ENCODE measurements at places on chromosomes 1 and 21. TPM values are rescaled to one million over a fixed set of nuclear protein-coding genes. Genes with fewer than 3 reads are reported as not detected.

- no peak overlapping the region for H3K4me3 ChIP-seq
- no peaks in the 10 kb centered on the region for H3K36me3 ChIP-seq
- H3K27me3 ChIP-seq, result no peaks in the 10 kb centered on the region
- no peak overlapping the region for H3K27ac ChIP-seq
- peaks cover 30% of the 10 kb centered on the region for H3K4me1 ChIP-seq
Measured at GRCh38 chr1:63623952-63624351, 30.7 kb downstream of the PGM1 start.

DNA sequence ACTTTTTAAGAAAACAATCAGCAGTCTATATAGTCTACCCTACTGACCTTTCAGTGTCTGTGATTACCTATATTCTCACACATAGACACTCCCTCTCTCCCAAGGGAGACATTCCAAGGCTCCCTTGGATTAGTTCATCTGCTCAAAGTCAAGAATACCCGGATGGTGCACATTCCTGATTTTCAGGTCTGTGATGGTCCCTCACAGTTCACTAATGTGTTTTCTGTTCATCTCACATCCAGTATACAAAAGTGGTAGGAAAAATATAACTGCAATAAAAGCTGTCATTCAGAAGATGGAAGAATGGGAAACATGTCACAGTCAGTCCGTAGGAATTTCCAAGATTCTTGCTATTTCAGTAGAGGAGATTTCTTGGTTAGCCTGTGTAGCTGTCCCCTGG is 224.1 kb upstream of the CACYBP start:
- H3K4me1 ChIP-seq, result no peaks in the 10 kb centered on the region
- no peak overlapping the region for H3K4me3 ChIP-seq
- no peak overlapping the region for H3K27ac ChIP-seq
- H3K27me3 ChIP-seq, result no peaks in the 10 kb centered on the region
- H3K36me3 ChIP-seq, result no peaks in the 10 kb centered on the region

DNA sequence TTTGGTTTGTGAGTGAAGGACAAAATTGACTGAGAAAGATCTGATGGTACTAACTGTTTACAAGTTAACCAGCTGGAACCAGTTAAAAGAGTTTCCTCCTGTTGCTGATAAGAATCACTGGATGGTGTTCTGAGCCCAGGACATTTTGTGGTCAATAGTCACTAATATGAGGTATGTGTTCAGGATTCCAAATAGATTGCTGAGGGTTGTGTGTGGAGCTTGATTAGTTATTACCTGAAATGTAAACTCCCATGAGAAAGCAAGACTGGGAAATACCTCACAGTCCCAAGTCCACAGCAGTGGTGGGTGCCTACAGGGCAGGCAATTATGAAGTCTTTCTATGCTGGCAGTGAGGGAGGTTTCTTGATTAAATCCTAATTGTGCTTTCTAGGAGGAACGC is 164.6 kb downstream of the DNM3 start:
- H3K4me1 ChIP-seq, result peaks cover 15% of the 10 kb centered on the region
- DNase-seq, result no peak
- H3K4me3 ChIP-seq, result no peak overlapping the region
- no peaks in the 10 kb centered on the region for H3K27me3 ChIP-seq
- peaks cover 5% of the 10 kb centered on the region for H3K36me3 ChIP-seq
- H3K27ac ChIP-seq, result no peak overlapping the region

DNA sequence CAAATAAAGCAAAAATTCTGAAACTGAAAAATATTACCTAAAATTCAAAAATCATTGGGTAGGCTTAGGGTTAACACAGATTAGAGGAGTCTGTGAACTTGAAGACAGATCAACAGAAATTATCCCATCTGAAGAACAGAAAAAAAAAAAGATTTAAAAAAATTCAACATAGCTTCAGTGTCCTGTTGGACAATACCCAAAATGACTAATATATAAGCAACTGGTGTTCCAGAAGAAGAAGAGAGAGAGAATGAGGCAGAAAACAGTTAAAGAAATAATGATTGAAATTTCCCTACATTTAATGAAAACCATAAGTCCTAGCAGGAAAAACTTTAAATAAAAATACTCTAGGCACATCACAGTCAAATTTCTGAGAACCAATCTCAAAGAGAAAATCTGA is 31.5 kb downstream of the TMCO1 start:
- H3K36me3 ChIP-seq, result peaks cover 54% of the 10 kb centered on the region
- H3K4me3 ChIP-seq, result no peak overlapping the region
- H3K4me1 ChIP-seq, result peaks cover 5% of the 10 kb centered on the region
- no peak overlapping the region for H3K27ac ChIP-seq

DNA sequence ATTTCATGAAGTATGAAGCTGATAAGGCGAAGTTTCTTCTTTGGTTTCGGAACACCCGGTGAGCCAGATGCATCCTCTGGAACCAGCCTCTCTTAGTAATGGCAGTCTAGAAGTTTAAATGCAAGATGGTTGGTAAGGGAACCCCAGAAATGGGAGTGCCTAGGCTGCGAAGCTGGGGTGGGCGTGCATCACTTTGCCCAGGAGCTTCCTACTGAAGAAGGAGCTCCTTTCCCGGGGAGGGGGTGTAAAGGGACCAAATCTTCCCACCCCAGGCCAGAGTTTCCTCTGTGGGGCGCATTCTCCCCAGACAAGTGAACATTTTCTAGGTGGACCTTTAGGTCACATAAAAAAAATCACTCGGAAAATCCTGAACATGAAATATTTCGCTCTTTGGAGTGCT is 4.4 kb downstream of the TFF2 start:
- peak; percentile 38 for DNase-seq
- H3K36me3 ChIP-seq, result no peaks in the 10 kb centered on the region
- H3K4me1 ChIP-seq, result no peaks in the 10 kb centered on the region
- H3K4me3 ChIP-seq, result no peak overlapping the region

Gene SIM2
- 1.5 TPM for total RNA-seq

Gene PRAMEF18
- total RNA-seq, result not detected

Gene AXDND1
- 0.39 TPM for total RNA-seq

- no peak overlapping the region for H3K27ac ChIP-seq
- H3K27me3 ChIP-seq, result peaks cover 16% of the 10 kb centered on the region
- no peak for DNase-seq
- H3K4me1 ChIP-seq, result no peaks in the 10 kb centered on the region
Measured at GRCh38 chr21:41119901-41120300, 48.1 kb upstream of the BACE2 start.

- no peaks in the 10 kb centered on the region for H3K36me3 ChIP-seq
- peak overlapping the region; percentile 47 for H3K4me3 ChIP-seq
- DNase-seq, result peak; percentile 84
Measured at GRCh38 chr1:903721-904271, 19.9 kb upstream of the SAMD11 start.

Gene OR10Z1
- total RNA-seq, result not detected

- no peaks in the 10 kb centered on the region for H3K36me3 ChIP-seq
- H3K4me1 ChIP-seq, result no peaks in the 10 kb centered on the region
- no peak overlapping the region for H3K27ac ChIP-seq
Measured at GRCh38 chr1:87450615-87451209, 122.0 kb downstream of the LMO4 start.

All from osteocyte (in vitro differentiated cells).